ENCODE measurements at places on chromosomes 3 and 15. TPM values are rescaled to one million over a fixed set of nuclear protein-coding genes. Genes with fewer than 3 reads are reported as not detected.
A peak's percentile ranks its signal among the peaks of the same experiment; 100 is the strongest.

The PRSS50 gene
- not detected for total RNA-seq

DNA sequence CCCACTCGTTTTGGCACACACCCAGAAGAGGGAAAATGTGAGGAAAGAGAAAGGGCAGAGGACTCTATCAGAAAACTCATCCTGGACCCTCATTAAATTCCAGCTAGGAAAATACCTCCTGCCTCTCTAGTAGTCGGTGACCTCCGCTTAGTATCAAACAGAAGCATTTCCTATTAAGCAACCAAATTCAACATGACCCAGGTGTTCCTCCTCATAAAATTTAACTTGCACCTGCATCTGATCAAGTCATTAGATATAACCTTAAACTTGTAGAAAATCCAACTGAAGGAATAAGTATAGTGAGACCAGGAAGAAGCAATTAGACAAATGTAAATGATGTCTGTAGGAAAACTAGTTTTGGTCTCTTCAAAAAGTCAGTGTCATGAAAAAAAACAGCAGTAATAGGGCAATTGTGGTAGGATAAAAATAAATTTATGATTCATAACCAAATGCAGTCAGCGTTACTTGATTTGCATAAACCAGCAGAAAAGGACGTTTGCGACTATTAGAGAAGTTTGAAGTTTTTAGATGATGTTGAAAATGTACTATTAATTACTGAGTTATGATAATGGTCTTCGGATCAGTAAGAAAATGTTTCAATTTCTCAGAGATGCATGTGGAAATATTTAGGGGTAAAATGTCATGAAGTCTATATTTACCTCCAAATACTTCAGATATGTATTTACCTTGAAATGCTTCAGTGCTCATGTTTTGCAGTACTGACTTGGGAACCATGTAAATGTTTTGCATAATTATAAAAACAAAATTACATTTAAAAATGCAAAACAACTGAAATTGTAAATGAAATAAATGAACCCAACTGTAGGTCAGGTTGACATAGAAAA lies 44.6 kb downstream of the LDHAL6B start:
- DNase-seq: no peak

- peak; percentile 1 for DNase-seq
Observed at GRCh38 chr3:85182975-85183752, 224.4 kb downstream of the CADM2 start.

DNA sequence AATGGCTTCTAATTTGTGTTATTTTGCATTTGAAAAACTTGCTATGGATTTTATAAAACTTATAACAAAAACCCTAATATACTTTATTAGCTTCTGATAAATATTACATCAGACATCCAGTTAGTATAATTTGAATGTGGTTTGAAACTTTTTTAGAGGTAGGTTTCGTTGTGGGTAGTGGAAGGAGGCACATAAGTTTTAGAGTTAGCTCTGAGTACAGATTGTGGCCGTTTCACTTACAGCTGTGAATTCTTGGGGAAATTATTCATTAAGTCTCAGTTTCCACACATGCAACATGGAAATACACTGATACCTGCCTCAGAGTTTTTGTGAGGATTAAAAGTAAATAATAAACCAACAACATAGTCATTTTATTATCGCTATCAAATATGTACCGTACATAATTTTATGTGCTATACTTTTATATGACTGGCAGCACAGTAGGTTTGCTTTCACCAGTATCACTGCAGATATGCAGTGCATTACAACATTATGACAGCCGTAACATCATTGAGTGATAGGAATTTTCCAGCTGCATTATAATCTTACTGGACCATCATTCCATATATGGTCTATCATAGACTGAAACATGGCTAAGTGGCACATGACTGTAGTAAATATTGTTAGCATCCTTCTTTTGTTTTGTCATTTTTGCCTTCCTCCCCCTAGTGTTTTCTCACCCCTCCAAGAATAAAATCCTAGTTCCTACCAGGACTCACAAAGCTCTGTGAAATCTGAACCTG lies 175.6 kb downstream of the AKAP13 start:
- no peak for DNase-seq

DNA sequence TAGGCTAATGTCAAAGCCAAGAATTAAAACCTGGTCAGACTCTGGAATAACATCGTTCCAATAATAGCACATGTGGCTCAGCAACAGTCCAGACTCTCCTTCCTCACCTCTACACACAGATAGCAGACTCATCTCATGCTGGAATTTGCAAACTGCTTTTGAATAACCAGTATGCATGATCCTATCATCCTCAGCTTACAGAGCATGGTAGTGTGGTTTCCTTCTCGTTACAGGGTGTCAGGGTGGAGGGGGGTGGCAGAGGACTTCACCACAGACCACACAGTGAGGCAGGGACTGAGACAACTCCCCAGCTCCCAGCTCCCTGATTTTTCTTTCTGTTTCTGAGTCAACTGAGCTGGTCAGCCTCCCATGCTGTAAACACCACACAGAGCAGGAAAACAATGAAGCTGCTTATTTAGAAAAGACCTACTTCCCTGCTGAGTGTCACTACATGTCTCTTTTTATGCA lies 101.6 kb downstream of the RPL22L1 start:
- DNase-seq: no peak

DNA sequence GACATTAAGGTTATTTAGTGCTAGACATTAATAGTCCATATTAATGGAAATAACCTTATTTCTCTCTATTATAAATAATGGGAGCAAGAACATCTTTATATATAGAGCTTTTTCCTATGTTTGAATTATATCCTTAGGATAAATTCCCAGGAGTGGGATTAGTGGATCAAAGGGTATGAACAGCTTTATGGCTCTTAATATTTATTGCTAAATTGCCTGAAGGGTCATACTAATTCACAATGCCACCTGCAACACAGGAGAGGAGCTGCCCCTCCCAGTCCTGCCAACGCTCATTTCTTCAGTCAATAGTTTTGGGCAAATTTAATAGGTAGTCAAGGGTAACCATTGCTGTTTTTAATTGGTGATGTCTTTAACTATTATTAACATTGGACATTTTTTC lies 48.9 kb upstream of the POLR2M start:
- no peak for DNase-seq

The GNAT1 gene
- total RNA-seq: not detected

The HTR3E gene
- not detected for total RNA-seq

DNA sequence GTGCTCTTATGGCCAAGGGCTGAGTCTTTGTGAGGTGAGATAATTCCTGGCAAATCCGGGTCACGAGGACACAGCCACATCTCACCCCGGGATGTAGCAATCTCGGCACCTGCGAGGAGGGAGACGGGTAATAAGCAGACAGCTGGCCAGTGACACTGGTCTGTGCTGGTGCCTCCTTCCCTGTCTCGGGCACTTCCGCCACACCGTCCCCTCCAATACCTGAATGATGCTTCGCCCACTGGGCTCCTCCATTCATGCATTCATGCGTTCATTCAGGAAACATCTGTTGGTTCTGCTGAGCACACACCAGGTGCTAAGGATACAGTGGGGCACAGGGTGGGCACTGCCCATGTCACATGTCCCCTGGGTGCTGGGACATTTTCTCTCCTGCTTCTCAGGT lies 60.1 kb downstream of the ATP10A start:
- no peak for DNase-seq

- no peak for DNase-seq
Observed at GRCh38 chr3:49725906-49726681, 2.3 kb upstream of the GMPPB start.

- no peak for DNase-seq
Observed at GRCh38 chr15:98597666-98598065, 50.7 kb upstream of the IGF1R start.

- DNase-seq: no peak
Observed at GRCh38 chr15:54567408-54568035, 589.3 kb downstream of the UNC13C start.

The EFHB gene
- 0.68 TPM for total RNA-seq
